ENCODE measurements at places on chromosomes 16 and 17. TPM values are rescaled to one million over a fixed set of nuclear protein-coding genes. Genes with fewer than 3 reads are reported as not detected.

Gene PLLP
- 215 TPM for total RNA-seq

Gene NPIPA8
- total RNA-seq = 20.2 TPM

Gene CCDC40
- 1.2 TPM for total RNA-seq

Gene AFMID
- total RNA-seq = 78.3 TPM

All from suprapubic skin (tissue), 4 donors.